ENCODE measurements at places on chromosomes 16 and 17.
A peak's percentile ranks its signal among the peaks of the same experiment; 100 is the strongest.

- DNase-seq, result no peak
Measured at GRCh38 chr17:41680426-41681040, 8.2 kb upstream of the EIF1 start.

DNA sequence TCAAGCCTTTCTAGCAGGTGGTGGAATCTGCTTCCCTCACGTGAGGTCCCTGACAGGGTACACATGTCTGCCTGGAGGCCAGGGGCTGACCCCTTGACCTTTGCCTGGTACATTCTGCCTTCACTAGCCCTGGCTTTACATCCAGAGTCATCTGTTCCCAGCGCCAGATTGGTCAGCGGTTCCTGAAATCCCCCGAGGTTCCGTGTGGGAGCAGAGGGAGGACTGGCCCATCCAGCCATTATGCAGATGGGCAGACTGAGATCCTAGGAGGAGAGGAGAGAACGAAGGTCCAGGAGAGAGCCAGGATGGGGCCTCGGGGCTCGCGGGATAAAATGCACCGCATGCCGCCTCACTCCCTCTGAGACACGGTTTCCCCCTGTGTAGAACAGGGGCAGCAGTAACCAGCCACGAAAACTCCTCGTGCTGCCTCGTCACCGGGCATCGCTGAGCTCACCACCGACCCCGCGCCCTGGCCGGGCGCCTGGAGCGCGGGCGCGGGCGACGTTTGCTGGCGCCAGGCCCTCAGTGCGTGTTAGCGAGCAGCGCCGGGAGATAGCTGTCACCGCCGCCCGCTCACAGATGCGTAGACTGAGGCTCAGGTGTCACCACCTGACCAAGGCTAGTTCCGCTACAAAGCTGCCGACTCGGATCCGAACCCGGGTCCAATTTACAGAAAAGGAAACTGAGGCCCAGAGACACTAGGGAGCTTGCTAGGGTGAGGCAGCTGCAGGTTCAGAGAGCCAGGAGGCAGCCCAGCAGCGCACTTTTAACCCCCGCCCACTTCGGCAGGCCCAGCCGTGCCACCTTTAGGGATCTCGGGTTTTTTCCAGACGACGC is 811 bp upstream of the MAP2K3 start:
- peak; percentile 38 for DNase-seq

DNA sequence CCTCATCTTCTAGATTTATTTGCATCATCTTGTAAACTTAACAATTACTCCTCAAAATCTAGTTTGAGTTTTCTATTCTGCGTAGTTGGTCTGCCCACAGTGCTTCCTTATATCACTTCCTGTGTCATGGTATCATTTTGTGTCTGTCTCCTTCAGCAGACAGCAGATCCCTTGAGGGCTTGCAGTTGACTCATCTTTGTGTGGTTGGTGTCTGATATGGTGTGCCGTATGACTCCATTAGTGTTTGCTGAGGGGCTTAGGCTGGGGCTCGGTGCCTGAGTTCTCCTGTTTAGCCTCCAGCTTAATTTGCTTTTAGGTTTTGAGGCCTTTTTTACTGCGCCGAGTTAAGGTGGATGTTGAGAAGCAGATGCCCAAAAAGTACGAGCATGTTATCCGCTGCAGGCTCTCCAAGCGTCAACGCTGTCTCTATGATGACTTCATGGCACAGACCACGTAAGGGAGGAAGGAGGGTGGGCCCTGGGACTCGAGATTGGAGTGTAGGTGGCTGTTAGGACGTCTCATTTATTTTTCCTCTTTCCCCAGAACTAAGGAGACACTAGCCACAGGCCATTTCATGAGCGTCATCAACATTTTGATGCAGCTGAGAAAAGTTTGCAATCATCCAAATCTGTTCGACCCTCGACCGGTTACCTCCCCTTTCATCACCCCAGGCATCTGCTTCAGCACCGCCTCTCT is 16.9 kb downstream of the SRCAP start:
- DNase-seq, result peak; percentile 31

GRCh38 chr17:49508061-49508865 is 13.2 kb downstream of the NGFR start:
- peak; percentile 42 for DNase-seq

GRCh38 chr16:1491327-1491726 is 1.8 kb upstream of the TELO2 start:
- no peak for DNase-seq

DNA sequence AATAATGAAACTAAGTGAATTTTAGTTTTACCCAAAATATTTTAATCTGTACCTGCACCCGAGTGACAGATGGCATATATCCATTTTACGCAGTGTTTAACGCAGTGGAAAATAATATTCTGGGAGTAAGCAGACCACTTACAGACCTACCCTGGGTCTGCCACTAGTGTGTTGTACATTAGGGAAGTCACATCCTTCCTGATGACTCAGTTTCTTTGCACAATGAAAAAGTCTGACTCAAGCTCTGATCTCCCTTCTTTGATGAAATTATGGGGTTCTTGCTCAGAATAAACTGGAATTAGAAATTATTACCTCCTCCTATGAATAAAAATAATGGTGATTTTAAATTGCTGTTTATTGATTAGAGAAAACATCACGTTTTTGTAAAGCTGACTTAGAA is 123.2 kb upstream of the AXIN2 start:
- DNase-seq, result peak; percentile 50

- DNase-seq, result peak; percentile 96
Measured at GRCh38 chr16:85354686-85355514, 242.6 kb upstream of the CIBAR2 start.
